Stimulated activated CD4-positive, alpha-beta T cell treated with anti-CD3 and anti-CD28 coated beads, Interleukin-12 subunit alpha, Interleukin-12 subunit beta, amount 100 ng/mL, for 48 hours (primary cell): ENCODE measurements at places on chromosomes 6 and 20.

GRCh38 chr20:57317789-57318371 is 11.7 kb upstream of the SPO11 start:
- no peak for DNase-seq

DNA sequence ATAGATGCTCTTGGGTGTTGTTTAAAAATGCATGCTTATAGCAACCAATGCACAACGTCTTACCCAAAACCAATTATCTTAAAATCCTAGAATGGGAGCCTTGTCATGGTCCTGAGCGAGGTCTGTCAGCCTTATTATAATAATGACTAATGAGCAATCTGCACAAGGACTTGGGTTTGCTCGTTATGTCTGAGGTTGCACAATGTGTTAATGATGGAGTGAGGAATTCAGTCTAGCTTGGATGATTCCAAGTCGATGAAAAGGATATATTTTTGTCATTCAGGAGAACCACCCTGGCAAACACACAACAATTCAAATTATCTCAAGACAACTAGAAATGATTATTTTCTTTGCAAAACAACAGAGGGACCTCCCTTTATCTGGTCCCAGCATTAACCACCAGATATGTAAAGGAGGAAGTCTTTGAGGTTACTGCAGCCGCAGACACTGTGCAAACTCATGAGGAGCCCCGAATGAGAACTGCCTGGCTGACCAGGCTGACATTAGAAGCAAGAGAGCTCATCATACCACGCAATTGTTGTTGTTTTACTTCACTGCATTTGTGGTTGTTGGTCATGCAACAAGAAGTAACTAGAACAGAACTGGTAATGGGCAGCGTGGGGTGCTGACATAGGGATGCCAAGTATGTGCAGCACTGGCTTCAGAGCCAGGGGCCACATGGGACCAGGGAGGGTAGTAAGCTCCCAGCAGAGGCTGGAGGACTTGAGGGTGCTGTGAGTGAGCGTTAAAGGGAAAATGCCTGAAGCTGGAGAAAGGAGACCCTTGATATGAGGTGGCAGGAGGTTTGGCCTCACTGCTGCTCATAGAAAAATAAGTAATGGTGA is 488.3 kb downstream of the CDH26 start:
- DNase-seq: no peak

GRCh38 chr20:44104798-44105517 is 82.0 kb downstream of the JPH2 start:
- no peak for DNase-seq

- no peak for DNase-seq
These were observed 331.8 kb downstream of the HACE1 start for GRCh38 chr6:104527761-104528415.

GRCh38 chr6:110034667-110035036 is 56.5 kb downstream of the GPR6 start:
- DNase-seq: no peak

- no peak for DNase-seq
These were observed 99.5 kb upstream of the THEMIS start for GRCh38 chr6:128000363-128000762.

DNA sequence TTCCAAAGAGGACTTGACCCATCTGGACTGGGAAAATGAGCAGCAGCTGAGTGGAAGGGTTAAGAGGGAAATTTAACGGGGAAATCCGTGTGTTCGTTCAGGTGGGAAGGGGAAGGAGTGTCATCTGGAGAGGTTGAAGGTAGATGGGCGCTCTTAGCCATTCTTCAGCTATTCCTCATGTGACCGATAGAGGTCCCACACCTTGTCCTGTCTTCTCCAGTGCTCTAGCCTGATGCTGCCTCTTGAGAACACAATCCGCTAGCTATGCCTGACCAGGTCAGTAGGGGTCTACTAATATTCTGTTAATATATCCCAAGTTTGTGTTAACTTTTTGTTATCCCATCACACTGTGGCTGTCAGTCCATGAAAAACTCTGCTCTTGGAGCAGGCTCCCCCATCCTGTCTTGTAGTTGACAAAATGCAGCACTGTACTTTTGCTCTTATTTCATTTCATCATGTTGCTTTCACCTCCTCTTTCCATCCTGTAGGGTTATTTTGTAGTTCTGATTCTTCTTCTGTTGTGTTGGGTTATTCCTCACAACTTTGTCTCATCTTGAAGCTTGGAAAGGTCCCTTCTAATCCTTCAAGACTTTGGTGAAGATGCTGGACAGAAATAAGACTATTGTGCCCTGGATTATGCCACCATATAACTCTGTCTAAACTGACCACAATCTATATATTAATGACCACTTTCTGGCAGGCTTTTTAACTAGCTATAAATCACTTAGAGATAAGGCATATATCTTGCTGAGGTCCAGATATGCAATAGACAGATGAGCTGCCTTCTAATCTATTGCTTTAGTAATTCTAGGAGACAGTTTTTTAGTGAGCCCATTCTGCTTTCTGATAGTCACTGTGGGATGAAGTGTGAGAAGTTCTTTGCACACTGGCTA is 123.4 kb upstream of the SUPT3H start:
- DNase-seq: no peak

DNA sequence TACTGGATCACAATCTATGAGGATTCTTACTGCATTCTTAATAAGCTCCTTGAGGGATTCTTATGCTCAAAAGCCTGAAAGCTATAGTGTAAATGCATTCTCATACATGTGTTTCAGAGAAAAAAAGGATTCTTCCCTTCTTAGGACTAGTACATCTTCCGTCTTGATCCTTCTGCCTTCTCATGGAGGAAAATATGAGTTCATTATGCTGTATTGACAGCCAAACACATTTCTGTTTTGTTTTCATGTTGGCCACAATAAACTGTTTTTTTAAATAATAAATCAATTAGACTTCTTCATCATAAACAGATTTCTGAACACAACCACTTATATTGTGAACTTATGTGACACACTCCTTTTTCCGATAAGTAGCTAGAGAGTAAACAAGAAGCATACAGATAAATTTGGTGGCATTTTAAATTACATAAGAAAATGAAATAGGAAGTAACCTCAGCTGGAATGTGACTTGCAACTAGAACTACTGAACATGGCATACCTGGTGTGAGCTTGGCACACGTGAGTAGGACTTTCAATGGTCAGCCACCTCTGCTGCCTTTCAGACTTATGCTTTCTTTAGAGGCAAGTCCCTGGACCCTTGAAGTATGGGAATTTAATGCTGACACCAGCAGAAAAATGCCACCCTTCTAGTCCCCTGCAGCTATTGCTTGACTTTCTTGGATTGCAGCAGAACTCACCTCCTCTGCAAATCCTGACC is 350.4 kb downstream of the BCKDHB start:
- no peak for DNase-seq

DNA sequence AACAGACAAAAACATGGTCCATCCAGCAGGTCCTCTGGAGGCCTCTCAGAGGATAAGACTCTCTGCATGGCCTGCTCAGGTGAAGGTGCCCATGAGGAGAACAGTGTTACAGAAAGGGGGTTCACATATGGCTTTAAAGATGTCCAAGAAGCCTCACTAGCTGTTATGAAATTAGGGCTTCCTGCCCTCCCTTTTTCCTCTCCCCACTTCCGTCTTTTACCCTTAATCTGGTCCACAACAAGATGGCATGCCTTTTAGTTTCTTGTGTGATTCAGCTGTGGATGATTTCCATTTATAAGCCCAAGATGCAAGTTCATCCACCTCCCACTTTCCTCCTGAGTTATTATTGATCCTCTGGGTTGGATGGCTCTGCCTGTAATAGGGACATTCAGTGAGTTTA is 14.0 kb downstream of the GCNT2 start:
- no peak for DNase-seq

GRCh38 chr20:58440021-58440767 is 51.2 kb downstream of the VAPB start:
- DNase-seq: no peak

DNA sequence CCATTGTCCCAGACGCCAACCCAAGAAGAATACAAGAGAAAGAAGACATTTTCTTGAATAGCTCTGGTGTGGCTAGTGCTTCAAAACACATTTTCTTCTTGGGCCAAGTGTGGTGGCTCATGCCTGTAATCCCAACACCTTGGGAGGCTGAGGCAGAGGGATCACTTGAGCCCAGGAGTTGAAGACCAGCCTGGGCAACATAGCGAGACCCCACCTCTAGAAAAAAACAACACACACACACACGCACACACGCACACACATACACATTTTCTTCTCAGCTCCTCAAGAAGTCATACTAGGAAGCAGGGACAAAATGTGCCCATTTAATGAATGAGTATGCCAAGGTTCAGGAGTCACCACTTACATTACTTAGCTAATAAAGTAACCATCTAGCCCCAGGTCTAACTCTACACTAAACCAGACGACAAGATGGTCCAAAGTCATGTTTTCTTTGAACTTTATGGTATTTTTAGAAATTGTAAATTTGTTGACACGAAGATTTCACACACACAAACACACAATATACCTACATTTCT is 68.8 kb downstream of the ZMYND8 start:
- DNase-seq: no peak

GRCh38 chr6:48615041-48615440 is 504.0 kb upstream of the PTCHD4 start:
- no peak for DNase-seq

- DNase-seq: no peak
These were observed 19.0 kb downstream of the TIAM2 start for GRCh38 chr6:155014137-155014536.

DNA sequence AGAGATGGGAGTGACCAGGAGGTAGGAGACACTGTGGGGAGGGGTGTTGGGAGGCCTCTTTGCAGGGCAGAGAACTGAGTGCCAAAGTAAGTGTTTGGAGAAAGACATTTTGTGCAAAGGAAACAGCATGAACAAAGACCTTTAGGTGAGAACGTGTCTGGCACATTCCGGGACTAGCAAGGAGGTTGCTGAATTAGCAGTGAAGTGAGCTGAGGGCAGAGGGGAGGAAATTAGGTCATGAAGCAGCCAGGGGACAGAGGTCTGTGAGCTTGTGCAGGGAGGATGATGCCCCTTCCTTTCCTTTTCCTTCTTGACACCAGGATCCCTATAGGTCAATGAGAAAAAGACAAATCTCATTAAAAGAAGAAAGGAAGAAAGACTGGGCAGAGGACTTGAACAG is 21.4 kb upstream of the AHCY start:
- DNase-seq: no peak

GRCh38 chr6:46288835-46289234 is 118.1 kb upstream of the ENPP5 start:
- no peak for DNase-seq

- DNase-seq: no peak
These were observed 11.3 kb downstream of the FAXC start for GRCh38 chr6:99338188-99338587.

- no peak for DNase-seq
These were observed 60.2 kb downstream of the CTCFL start for GRCh38 chr20:57464642-57465211.

GRCh38 chr6:75611702-75612375 is 10.2 kb downstream of the SENP6 start:
- peak; percentile 30 for DNase-seq

DNA sequence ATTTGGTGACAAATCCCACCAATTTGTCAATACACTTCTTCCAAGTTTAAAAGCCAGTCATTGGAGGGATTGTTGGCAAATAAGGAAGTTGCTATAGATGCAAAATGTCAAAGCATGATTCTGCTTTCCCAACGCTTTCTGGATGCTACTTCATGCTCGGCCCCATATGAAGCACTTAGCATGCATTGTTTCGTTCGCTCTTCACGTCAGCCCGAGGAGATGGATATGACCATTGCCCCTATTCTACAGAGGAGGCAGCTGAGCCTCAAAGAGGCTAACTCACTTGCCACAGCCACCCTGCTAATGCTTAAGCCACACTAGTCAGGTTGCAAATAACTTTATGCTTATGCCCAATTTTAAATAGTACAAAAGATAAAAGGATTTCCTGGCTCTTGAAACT is 2.8 kb upstream of the NXT1 start:
- DNase-seq: no peak

DNA sequence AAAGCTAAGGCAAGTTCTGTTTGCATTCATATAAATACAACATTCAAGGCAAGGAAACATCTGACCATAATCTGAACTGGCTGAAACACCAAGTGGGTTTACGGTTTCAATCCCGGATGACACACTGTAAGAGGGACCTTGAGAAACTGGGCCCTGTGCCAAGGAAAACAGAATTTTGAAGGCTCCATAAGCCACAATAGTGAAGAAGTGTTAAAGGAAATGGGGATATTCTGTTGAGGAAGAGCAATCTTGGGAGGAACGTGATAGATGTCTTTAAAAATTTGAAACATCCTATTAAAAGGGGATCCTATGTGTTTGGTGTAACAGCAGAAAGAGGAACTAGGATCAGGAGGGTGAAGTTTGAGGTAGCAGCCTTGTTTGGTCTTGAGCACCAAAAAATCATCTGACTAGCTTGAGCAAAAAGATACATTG is 82.4 kb upstream of the TAB2 start:
- DNase-seq: no peak

GRCh38 chr20:49796600-49797343 is 15.9 kb upstream of the SLC9A8 start:
- DNase-seq: no peak

DNA sequence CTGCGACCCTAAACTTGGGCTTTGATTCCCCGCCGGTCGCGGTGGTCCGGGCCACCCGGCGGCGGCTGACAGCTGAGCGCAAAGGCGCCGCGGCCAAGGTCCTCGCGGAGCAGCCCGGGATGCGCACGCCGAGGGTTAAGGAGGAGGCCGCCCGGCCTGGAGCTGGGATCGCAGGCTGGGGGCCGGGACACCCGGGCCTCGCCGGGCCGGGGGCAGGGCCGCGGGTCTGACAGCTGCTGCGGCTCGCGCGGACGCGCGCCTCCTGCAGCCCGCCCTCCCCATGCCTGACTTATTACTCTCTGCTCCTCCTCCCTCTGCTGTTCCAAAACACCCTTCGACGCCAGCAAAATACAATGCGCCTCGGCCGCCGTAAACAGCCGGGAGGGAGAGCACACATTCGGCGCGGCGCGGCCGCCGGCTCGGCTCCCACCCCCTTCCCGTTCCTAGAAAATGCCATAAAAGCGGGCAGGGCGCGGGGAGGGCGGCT is 746 bp downstream of the BACH2 start:
- DNase-seq: no peak

GRCh38 chr20:25032065-25032477 is 25.9 kb downstream of the ACSS1 start:
- no peak for DNase-seq

DNA sequence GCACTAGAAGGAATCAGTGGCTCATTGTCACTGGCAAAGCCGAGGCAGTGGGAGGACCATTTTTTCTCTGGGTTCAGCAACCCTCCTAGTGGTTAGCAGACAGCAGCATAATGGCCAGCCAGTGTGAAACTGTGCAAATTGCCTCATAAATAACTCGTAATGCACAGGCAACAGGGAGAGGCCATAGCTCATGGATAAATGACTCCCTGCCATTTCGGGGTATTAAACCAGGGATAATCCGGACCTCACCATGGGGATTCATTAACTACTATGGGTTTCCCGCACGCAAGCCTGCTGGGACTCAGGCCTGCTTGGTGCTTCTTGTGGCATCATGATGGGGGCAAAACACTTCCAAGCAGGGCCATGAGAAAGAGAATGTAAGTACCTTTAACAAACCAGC is 158.2 kb upstream of the CHD6 start:
- DNase-seq: no peak

DNA sequence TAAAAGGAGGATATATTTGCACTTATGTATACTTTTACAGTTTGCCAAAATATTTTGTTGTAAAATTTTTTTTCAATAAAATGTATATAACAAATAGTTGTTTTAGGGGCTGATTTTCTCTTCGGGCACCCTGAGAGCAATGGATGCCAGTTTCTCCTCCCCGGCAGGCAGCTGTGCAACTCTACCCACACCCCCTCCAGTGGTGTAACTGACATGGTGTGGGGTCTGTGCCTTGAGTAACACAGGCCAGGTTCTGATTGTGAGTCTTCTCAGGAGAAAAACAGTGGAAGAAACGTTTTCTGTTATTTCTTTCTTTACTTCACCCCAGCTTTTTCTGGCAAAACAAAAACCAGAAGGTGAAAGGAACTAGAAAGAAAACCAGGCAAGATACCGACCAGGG is 6.1 kb downstream of the FOXF2 start:
- DNase-seq: no peak
